ENCODE measurements at places on chromosomes 11 and 22.

DNA sequence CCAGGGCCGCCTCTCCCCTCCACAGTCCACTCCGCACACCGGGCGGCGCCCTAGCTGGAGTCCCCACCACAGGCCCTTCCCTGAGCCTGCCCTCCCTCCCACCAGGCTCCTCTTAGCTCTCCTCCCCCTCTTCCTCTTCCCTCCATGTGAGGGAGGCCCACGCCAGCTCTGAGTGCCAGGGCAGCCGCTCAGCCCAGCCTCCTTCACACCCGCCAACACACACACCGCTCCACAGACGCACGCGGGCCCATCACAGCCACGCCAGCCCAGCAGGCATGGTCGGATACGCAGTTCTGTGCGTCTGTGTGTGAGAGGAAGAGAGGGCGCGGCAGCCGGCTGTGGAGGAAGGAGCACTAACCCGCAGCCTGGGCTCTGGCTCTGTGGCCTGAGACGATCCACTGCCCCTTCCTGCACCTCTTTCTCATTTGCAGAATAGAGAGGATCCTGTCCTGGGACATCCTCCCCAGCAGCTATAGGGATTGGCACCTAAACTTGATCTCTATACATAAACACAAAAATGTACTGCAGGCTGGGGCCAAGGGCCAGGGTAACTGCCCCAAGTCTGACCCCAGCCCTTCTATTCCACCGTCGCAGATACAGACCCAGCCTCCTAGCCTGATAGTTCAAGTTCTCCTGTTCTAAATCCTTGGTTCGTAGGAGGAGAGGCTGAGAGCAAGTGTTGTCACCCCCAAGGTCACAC is 3.5 kb downstream of the CHRM4 start:
- no peak for DNase-seq

DNA sequence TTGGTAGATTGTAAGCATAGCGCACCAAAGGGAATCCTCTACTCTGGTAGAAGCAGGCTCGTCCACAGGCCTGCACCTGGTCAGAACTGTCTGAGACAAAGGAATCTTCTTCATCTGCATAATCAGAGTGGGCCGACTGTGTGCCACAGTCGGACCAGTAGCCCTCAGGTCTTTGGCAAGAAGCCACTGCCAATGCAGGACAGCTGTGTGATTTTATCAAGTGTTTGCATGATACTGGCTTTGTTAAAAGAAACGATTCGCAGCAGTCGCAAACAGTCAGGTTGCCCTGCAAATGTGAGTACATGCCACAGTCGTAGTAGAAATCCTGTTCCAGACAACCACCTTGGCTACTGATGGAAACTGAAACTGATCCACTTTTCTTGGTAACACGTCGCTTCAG is 4.9 kb upstream of the CCDC34 start:
- no peak for DNase-seq

DNA sequence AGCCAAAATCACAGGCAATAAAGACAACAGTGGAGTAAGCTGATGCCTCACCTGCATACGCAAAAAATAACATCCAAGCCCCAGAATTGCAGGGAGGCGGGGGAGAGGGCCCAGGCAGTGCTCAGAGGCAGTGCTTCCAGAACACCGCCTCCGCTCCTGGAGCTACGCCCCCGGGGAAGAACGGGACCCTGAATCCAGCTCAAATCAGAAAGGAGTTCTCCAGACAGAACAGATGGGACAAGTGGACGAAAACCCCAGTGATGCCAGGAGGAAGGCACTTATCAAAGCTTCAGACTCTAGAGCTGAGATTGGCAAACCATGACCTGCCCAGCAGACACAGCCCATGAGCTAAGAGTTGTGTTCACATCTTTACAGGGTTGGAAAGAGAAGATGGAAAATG is 683.9 kb downstream of the TBC1D22A start:
- DNase-seq = no peak

DNA sequence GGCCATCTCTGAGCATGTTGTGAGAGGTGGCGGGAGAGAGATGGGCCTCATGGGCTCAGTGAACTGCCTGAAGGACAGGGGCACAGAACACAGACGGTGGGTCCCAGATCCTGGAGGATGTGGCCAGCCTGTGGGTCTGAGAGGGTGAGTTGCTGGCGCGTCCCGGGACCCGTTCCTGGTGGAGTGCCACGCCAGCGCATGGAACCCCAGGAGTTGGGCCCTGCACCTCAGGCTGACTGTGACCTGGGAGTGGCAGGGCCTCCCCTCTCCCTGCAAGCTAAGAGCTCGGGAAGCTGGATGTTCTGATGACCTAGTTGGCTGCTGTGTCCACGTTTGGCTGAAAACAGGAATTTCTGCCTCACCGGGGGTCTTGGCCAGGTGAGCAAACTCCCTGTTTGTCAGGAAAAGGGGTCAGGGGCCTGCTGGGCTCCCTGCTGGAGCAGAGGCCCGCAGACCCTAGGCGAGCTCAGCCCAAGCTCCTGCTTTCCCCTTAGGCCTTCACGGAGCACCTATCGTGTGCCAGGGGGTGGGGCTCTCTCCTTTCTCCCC is 15.0 kb downstream of the LRRC32 start:
- DNase-seq = no peak

DNA sequence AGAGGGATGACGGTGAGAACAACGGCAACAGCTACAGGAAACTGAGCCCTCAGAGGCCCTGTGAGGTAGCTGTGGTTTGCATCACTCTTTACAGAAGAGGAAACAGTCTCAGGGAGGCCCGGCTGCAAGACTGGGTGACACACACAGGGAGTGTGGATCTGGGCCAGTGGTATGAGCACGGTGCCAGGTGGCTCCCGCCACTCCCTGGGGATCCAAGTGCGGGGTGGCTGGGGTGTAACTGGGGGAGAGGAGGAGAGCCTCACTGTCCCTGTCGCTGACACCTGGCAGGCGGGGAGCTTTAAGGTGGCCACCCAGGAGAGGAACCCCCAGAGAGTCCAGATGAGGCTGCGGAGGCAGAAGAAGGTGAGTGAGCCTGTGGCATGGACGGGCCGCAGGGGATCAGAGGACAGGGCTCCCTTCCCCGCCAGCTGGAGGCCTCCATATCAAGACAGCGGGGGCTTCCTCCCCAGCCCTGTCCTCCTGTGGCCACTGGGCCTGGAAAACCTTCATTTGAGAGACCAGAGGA is 5.6 kb downstream of the RGL4 start:
- DNase-seq = no peak

DNA sequence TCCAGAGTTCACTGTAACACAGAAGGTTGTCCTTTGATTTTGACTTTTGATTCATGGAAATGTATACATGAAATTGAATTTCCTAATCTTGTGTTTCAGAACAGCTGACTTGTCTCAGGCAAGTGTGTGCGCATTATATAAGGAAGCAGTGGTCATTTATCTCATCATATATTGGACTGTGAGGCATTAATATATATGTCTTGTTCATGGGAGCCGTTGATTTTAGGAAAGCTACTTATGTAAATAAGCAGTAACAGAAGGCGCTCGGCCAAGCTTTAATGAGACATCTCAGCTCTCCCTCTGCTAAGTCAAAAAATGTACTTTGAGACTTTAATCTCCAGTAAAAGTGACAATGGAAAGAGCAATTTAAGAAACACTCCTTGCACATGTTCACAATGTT is 100.5 kb downstream of the PDHX start:
- no peak for DNase-seq

GRCh38 chr11:41499429-41499828 is 40.0 kb upstream of the LRRC4C start:
- no peak for DNase-seq

DNA sequence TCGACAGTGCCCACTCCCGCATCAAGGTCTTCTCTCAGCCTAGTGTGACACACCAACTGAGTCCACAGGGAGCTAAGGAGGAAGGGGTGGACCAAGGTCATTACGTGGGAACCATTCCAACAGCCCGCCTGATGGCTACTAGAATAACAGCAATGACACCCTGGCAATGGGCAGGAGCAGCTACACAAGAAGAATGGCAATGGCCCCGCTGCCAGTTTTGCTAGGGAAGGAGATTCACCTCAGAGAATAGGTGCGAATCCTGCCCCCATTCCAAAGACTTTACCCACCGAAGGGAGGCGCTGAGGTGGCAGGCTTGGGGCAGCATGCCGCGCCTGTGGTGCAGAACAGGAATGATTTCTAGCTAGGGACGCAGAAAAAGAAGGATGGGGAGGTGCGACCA is 9.1 kb downstream of the WT1 start:
- no peak for DNase-seq

- DNase-seq = no peak
Measured at GRCh38 chr22:41398921-41399320, 17.2 kb downstream of the TEF start.

DNA sequence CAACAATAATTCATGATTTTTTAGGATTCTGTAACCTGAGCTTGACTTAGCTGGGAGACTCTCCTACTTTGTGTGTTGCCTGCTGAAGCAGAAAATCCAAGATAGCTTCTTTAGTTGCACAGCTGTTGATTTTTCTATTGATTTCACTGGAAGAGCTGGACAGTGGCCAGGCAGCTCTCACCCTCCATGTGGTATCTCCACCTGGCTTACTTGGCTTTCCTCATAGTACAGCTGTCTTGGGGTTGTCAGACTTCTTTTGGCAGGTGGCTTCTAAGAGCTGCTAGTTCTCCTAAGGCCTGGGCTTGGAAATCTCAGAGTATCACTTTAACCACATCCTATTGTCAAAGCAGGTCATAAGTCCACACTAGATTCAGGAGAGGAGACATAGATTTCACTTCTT is 130.8 kb upstream of the SPON1 start:
- DNase-seq = peak; percentile 42

- DNase-seq = peak; percentile 65
Measured at GRCh38 chr11:8033305-8034105, 46.4 kb downstream of the EIF3F start.

- DNase-seq = no peak
Measured at GRCh38 chr11:115042002-115042401, 363.7 kb downstream of the NXPE2 start.

- peak; percentile 1 for DNase-seq
Measured at GRCh38 chr22:36734171-36735058, 30.9 kb upstream of the CACNG2 start.

GRCh38 chr11:1830322-1831223 is 4.2 kb upstream of the SYT8 start:
- no peak for DNase-seq

- no peak for DNase-seq
Measured at GRCh38 chr22:31533374-31533773, 37.0 kb downstream of the SFI1 start.

- no peak for DNase-seq
Measured at GRCh38 chr11:112227471-112227870, 1.2 kb downstream of the PTS start.

- no peak for DNase-seq
Measured at GRCh38 chr11:83773950-83774880, 488.0 kb upstream of the CCDC90B start.

- DNase-seq = no peak
Measured at GRCh38 chr22:17359501-17359900, 9.8 kb upstream of the CECR2 start.

DNA sequence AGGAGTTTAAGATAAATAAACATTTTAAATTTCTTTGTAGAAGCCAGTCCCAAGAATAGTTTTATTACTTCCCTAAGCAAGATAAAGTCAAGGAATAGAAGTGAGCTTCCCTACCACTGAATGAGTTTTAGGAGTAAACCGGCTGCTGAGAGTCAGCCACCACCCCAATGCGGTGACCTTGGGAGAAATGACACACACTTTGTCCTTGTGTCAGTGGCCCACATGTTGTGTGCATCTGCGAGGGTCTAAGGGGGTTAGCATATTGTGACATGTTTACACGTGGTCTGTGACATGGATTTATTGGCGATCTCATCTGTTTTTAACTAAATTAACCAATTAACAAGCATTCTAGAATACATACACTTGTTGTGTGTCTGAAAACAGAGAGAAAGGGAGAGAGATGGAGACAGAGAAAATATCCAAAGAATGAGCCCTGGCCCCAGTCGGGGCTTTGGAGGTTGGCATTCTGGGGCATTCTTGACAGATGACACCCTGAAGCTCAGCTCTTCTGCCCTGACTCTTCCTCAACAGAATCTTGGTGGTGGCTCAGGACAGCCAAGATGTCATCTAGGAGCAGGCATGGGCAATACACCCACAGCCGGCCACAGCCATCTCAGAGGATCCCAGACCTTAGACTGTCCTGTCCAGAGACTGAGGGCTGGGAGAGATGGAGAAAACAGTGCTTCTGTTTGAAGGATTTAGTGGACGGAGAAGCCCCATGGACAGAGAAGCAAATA is 29.7 kb upstream of the TMPRSS4 start:
- DNase-seq = no peak

GRCh38 chr22:48208894-48209293 is 1446.4 kb downstream of the TBC1D22A start:
- no peak for DNase-seq

- DNase-seq = no peak
Measured at GRCh38 chr11:110793556-110793955, 81.3 kb upstream of the ARHGAP20 start.

DNA sequence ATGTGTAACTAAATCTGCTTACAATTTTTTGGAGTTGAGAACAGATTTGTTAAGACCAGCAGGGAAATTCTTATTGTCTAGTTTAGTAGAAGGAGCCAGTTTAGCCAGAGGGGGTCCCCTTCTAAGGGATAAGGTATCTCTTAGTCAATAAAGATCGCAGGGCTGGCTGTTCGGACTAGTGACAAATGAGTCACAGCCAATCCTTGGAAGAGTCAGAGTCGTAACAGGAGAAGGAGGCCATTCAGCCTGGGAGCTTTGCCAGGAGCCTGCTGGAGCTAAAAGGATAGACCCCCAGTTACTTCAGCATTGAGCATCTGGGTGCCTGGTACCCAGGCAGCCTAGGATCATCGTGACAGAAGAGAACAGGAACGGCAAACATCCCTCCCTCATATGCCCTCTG is 191.6 kb upstream of the ARHGAP20 start:
- DNase-seq = no peak

DNA sequence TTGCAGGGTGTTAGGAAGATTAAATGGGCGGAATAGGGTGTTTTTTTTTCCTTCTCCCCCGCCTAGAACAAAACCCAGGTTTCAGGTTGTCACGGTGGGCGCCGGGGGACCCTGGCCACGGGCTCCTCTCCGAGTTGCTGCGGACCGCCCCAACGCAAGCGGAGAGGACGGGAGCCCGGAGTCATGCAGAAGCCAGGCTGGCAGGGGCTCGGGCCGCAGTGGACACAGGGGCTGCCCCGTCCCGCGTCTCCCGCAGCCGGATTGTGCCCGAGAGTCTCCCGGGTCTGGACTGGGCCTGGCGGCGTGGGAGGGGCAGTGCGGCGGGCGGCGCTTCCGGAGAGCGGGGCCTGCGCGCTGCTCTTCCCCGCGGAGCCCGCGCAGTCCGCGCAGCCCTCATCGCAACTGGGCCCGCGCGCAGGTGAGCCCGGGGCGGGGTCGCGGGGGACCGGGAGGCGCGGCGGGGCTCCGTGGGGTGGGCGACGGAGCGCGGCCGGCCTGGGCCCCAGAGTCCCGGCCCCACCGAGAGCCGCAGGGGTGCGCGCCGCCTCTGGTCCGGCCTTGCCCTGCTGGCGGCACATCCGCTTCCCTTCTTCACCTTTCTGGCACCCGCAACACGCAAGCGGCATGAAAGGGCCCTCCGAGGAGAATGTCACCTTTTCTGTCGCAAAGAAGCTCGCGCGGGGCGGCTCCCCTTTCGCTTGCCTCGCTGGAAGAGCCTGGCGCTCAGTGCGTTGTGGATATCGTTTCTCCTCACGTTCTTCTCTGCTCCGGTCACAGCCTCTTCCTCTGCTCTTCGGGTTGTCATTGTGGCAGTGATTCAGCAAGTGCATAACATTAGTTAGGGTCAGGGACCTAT is at the start of gene TIRAP:
TSS of gene TIRAP (plus strand) at position 358 of the 856 bp plus-strand sequence. CDS start 7,802 bp downstream, outside the sequence.
- peak; percentile 53 for DNase-seq

- DNase-seq = no peak
Measured at GRCh38 chr22:22785316-22786065, 102.1 kb upstream of the IGLL5 start.

GRCh38 chr22:22981670-22982571 is 88.4 kb upstream of the GNAZ start:
- no peak for DNase-seq

GRCh38 chr11:45917286-45917622 is 423 bp downstream of the PEX16 start:
- no peak for DNase-seq
